Stimulated activated CD4-positive, alpha-beta T cell treated with anti-CD3 and anti-CD28 coated beads, Interleukin-2, amount 100 ng/mL, for 24 hours (primary cell): ENCODE measurements at places on chromosomes 2 and 18.

DNA sequence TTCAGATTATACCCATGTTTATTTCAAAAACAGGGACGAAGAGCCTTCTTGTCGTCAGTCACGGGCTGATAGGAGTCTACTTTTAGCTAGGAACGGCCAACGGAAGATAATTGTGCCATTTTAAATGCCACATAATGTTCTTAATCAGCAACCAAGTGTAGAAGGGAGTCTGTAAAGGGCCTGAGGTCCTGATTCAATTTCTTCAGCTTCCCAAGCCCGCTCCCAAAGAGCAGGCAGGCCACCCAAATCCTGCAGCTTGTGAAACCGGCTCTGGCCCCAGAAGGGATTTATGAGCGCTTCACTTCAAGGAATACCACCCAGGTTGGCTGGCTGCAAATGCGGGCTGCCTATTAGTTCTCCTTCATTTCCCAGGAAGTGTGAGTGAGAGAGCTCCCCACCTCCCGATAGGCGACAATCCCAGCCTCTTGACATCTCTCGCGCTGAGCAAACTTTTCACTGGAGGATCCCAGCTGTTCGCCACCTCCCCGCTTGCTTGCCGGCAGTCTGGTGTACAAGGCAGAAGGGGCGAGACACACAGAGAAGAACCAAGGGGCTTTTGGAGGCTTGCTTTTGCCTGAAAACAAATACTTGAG, 272.9 kb downstream of the CDH20 start:
- no peak for DNase-seq

GRCh38 chr2:112185131-112185530, 46.9 kb downstream of the FBLN7 start:
- no peak for DNase-seq

GRCh38 chr18:9876867-9877654, 8.7 kb upstream of the TXNDC2 start:
- no peak for DNase-seq

DNA sequence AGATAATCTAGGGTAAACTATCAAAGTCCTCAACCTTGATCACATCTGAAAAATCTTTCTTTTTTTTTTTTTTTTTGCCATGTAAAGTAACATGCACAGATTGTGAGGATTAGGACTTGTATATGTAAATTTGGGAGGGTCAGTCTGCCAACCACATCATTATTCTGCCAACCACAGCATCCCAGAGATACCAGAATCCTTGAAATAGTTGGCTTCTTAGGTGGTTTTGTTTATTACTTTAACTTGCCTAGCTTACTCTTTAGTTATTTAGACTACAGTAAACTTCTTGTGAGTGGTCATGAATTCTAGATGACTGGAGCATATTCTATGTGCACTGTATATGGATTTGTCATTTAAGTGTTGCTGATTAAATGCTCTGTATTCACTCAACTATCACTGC, 242.1 kb upstream of the RBMS1 start:
- DNase-seq: no peak

- no peak for DNase-seq
Measured at GRCh38 chr2:41736105-41736567, 311.7 kb upstream of the PKDCC start.
